RWPE1 (cell line): ENCODE measurements at places on chromosomes 2 and 18.

- DNase-seq, result no peak
These were observed 114.7 kb upstream of the CYP1B1 start for GRCh38 chr2:38190542-38191218.

- no peak for DNase-seq
These were observed 907.6 kb downstream of the EPHA4 start for GRCh38 chr2:220664272-220665107.

GRCh38 chr2:237662671-237663093 is 35.3 kb downstream of the LRRFIP1 start:
- DNase-seq, result peak; percentile 77

DNA sequence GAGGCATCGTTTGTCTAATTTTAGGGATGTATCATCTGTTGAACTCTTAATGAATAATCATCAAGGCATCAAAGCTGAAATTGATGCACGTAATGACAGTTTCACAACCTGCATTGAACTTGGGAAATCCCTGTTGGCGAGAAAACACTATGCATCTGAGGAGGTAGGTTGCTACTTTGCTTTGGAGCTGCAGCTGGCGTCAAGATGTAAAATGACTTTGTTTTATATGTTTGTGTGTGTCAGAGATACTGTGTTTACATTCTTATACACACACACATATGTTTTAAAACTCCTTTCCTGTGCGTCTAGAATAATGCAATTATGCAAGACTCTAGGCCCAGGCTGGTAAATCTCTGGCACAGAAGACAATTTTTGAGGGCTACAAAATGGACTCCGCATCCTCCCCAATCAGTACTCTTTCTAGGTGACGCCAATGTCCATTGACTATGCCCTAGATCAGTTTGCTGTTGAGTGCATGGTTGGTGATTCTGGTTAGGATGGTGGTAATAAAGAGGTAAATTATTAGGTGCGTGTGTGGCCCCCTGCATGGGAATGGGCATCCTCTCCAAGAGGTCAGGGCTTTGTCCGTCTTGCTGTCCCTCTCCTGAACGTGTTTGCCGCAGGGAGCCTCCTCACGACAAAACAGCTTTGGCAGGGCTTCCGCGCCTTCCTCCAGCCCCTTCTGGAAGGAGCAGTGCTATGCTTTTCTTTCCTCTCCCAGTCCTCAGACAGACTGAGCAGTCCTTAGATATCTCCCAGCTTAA is 68.2 kb upstream of the EML6 start:
- no peak for DNase-seq

- DNase-seq, result no peak
These were observed 42.3 kb upstream of the DOK6 start for GRCh38 chr18:69358212-69358895.

DNA sequence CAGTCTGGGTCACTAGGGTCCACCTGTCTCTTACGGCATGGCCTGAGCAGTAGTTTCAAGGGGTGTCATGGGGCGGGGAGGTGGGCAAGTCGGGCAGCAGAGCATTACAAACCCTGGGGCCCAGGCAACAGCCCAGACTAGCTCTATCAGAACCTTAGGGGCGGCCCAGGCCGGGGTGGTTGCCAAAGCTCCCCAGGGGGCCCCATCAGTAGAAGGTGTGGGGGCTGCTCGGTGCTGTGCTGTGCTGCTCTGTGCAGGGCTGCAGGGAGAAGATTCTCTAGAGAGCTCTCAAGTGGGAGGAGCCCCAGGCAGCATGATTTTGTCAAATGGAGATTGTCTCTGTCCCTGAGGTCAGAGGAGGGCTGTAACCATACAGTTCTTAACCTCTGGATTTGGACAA is 36.4 kb upstream of the SLC14A1 start:
- DNase-seq, result no peak

DNA sequence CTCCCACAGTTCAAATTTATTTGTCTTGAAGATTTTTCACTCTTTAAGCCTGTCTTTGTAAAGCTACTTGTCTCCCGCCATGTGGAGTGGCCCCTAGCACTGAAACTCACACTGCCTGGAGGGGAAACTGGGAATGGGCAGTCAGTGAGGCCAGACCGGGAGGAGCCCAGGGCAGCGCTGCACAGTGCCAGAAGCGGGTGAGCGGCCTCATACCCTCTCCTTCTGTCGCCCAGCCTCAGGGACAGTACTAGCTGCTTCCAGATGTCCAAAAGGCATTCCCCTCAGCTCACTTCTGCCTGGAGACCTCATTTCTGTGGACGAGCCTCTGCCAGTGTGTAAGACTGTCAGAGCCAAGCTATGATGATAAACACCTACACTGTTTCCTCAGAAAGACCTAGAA is 79.9 kb downstream of the SEPTIN10 start:
- no peak for DNase-seq

DNA sequence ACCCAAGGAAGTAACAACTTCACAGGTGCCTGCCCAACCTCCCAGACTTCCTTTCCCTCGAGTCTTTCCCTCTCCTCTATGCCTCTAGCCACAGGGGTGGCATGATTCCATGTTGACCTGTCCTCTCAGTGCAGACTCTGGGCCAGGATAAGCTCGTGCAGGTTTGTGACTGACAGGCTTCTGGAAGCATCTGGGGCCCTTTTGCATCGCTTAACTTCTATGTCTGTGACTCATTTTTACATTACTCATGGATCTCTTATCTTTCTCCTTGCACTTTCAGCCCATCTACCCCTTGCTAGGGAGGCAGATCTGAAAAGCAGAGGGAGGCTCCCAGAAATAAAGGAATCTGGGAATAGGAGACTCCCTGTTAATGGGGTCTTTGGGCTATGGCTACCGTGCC is 98.5 kb upstream of the RIOK3 start:
- peak; percentile 43 for DNase-seq

DNA sequence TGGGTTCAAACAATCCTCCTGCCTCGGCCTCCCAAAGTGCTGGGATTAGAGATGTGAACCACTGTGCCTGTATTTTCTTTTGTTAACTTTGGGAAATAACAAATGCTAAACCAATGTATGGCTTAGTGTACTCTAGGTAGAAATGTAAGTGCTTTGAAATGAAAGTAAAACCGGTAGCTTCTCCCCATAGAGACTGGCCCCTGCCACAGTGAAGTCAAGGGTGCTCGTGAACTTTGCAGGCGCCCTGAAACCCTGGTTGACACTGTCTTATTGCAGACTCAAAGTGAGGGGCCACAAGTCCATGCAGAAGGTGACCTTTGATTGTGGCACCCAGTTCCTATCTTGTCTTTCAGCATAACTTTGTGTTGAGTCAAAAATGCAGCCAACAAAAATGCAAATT is 24.2 kb upstream of the MTCL1 start:
- DNase-seq, result no peak

GRCh38 chr2:79947751-79948150 is 356.8 kb downstream of the LRRTM1 start:
- DNase-seq, result no peak

DNA sequence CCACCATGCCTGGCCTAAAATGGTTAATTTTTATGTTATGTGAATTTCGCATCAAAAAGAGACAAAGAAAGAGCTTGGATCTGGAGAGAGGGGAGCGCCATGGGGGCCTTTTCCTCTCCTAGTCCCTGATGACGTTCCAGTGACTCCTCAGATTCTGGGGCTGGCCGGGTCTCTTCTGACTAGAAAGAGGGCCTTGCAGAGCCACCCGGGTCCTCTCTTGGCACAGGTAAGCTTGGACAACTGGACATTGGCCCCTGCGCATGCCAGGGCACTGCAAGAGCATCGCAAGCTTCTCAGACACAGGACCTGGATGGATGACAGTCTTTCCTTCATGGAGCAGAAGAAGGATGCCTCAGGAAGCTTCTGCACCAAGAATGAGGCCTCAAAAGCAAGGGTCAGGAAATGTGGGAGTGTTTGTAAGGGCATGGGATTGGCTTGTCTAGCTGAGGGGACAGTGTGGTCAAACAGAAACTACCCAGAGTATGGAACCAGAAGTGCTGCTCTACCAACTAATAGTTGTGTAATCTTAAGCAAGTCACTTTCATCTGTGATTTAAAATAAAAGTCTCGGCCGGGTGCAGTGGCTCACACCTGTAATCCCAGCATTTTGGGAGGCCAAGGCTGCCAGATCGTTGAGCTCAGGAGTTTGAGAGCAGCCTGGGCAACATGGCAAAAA is 35.2 kb downstream of the FOSL2 start:
- DNase-seq, result no peak

GRCh38 chr2:147927053-147927588 is 82.3 kb downstream of the ACVR2A start:
- no peak for DNase-seq

DNA sequence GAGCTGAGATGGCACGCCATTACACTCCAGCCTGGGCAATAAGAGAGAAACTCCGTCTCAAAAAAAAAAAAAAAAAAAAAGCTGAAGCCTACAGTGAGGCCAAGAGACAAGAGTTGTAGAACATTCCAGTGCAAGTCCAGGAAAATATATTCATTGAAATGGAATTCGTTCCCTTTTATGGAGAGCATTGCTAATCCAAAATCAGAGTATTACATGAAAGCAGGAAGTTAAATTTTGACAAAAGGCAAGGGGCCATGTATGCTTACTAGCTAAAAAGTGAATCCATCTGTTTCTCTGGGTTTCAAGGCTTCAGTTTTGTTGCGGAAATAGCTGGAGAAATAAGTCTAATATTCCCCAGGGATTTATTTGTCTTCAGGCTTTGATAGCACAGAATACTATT is 471.7 kb downstream of the THSD7B start:
- DNase-seq, result no peak

GRCh38 chr2:31414601-31415241 is at the start of gene XDH:
Gene XDH (minus strand): TSS chr2:31414742. CDS start chr2:31414666, 76 bp downstream.
- peak; percentile 51 for DNase-seq

- DNase-seq, result no peak
These were observed 104.7 kb upstream of the CDCA7 start for GRCh38 chr2:173249661-173250641.

DNA sequence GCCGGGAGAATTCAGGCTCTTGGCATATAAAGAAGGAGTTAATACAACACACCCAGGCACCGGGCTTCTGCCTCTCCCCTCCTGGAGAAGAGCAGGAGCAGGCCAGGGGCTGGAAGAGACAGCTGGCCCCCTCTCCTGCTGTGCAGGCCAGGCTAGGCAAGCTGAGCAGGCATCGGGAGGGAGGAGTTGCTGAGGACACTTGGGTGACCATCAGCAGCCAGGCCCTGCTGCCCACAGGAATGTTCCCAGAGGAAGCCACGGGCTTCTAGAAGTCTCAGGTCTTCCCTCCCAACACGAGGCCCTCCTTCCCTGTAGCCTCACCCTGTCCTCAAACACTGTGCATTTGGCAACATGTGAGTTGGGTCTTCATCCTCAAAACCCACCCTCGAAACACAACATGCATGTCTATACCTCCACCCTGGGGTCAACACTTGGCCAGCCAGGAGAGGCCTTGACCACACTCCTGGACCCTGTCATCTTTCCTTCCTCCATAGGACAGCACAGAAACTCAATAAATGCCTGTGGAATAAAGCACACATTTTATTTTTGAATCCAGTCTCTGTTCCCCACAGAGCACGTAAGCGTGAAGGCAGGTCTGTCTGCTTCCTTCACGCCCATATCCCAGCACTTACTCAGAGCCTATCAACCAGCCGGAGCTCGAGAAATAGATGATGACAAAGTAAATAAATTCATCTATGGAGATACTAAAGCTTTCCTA is 433.8 kb upstream of the ID2 start:
- DNase-seq, result no peak

DNA sequence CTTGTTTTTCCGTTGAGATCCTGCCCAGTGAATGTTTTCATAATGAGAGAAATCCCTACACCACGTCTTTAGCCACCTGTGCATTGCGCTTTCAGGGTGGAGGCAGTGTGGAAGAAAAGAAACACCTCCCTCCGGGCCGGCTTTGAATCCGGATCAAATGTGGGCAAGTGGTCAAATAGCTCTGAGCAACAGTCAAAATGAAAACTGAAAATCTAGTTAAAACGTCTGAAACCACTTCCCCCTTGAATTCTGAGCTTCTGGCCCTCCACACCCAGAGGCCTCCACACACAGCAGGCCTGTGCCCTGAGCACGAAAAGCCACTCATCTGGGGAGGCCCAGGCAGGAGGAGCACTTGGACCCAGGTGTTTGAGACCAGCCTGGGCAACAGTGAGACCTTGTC is 263.6 kb upstream of the SALL3 start:
- no peak for DNase-seq
